ENCODE measurements at places on chromosomes 11 and 22.

- H3K4me1 ChIP-seq, result peaks cover 6% of the 10 kb centered on the region
- H3K36me3 ChIP-seq, result no peaks in the 10 kb centered on the region
- H3K27me3 ChIP-seq, result peaks cover 60% of the 10 kb centered on the region
- H3K4me3 ChIP-seq, result no peak overlapping the region
- DNase-seq, result no peak
These were observed 21.8 kb downstream of the MPPED1 start for GRCh38 chr22:43433451-43434274.

DNA sequence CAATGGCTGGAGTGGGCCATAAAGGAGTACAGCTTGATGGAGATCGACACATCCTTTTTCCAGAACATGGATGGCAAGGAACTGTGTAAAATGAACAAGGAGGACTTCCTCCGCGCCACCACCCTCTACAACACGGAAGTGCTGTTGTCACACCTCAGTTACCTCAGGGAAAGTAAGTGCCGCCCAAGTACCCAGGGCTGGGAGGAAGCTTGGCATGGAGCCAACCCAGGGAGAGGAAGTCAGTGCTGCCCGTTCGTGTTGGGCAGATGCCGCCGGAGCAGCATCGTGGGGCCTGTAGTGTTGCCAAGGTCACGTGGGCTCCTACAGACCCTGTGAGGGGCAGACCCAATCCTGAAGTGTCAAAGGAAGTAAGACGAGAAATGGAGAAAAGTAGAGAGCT, 78.9 kb downstream of the FLI1 start:
- no peak overlapping the region for H3K27ac ChIP-seq
- H3K4me3 ChIP-seq, result no peak overlapping the region
- peaks cover 42% of the 10 kb centered on the region for H3K27me3 ChIP-seq
- H3K4me1 ChIP-seq, result peaks cover 27% of the 10 kb centered on the region
- DNase-seq, result no peak

DNA sequence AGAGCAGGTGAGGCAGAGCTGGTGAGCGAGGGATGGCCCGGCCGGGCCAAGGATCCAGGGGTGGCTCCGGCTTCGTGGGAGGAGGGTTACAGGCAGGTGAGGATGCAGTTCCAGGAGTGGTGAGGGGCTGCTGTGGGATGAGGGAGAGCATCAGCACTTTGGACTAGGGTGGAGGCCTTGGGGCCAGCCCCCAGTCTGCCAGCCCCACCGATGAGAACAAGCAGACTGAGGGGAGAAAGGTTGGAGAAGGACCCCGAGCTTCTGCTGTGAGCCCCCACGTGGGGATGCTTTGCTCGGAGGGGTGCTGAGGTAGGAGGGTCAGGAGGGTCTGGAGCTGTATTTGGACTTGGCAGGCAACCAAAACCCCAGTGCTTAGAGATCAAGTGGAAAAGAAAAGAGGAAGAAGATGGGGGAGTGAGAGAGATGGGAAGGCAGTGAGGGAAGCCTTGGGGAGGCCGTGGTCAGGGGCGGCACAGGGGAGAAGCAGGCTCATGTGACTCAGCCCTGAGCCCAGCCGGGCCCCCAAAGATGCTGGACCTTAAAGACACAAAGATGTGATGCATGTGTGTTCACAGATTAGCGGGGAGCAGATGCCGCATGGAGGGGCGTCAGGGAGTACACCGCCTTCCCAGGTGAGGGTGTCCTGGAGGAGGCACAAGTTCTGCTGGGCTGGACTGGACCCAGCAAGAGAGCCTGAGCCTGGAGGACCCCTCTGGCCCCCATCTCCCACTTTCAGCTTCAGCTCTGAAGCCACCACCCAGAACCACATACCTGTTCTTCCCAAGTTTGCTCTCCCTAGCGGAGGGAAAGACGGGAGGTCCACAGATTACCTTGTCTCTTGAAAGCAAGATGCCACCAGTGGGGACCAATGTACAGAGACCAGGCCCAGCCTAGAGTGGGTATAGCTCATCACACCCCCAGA, 91.3 kb downstream of the CDKN1C start:
- H3K4me3 ChIP-seq, result no peak overlapping the region
- peak overlapping the region; percentile 63 for H3K27ac ChIP-seq
- H3K36me3 ChIP-seq, result peaks cover 2% of the 10 kb centered on the region
- H3K27me3 ChIP-seq, result peaks cover 9% of the 10 kb centered on the region
- peaks cover 30% of the 10 kb centered on the region for H3K4me1 ChIP-seq

GRCh38 chr11:130313383-130314183, 1.1 kb downstream of the ZBTB44 start:
- peak overlapping the region; percentile 97 for H3K4me3 ChIP-seq
- no peak for DNase-seq
- H3K36me3 ChIP-seq, result peaks cover 6% of the 10 kb centered on the region
- H3K27me3 ChIP-seq, result no peaks in the 10 kb centered on the region

GRCh38 chr11:78241475-78241874, 52.8 kb downstream of the USP35 start:
- no peaks in the 10 kb centered on the region for H3K27me3 ChIP-seq
- no peak overlapping the region for H3K4me3 ChIP-seq
- H3K4me1 ChIP-seq, result no peaks in the 10 kb centered on the region
- H3K27ac ChIP-seq, result no peak overlapping the region
- no peak for DNase-seq
- H3K36me3 ChIP-seq, result peaks cover 44% of the 10 kb centered on the region

DNA sequence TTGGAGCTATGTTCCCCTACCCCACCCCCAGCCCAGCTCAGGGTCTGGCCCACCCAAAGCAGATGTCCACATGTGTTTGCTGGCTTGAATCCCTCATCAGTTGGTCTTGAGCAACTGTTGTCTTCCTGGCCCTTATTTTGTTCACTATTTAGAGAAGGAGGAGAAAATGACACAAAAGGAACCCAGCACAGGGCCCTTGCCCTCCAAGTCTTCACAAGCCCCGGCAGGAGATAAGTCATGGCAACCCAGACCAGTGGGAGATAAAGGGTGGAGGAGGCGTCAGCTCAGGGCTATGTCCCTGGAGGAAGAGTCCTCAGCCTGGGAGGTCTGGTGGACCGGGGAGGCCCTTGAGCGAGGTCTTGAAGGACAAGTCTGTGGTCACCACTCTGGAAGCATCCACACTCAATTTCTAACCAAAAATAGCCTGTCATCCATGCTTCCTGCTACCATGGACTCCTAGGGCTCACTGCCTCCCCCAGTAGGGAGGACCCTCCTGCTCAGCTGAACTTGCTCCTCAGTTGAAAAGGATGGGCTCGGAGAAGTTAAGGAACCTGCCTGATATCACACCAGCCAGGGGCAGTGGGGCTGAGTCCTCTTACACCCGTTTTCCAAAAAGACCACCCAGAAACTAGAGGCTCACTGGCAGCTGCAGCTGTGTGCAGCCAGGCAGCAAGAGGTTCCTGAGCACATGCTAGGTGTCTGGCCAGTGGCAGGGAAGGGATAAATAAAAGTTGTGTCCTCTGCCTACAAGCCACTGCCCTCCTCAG, 1.8 kb upstream of the RAB3IL1 start:
- DNase-seq, result peak; percentile 56
- H3K27me3 ChIP-seq, result peaks cover 33% of the 10 kb centered on the region
- H3K4me3 ChIP-seq, result peak overlapping the region; percentile 92

- no peak overlapping the region for H3K4me3 ChIP-seq
- peaks cover 12% of the 10 kb centered on the region for H3K4me1 ChIP-seq
- no peaks in the 10 kb centered on the region for H3K27me3 ChIP-seq
- peak overlapping the region; percentile 75 for H3K27ac ChIP-seq
These were observed 26.3 kb upstream of the TXNRD2 start for GRCh38 chr22:19967850-19968449.

GRCh38 chr11:103901656-103902055, 134.8 kb upstream of the DDI1 start:
- H3K4me3 ChIP-seq, result no peak overlapping the region
- H3K27me3 ChIP-seq, result no peaks in the 10 kb centered on the region
- peaks cover 4% of the 10 kb centered on the region for H3K36me3 ChIP-seq
- no peak for DNase-seq

- no peaks in the 10 kb centered on the region for H3K27me3 ChIP-seq
- H3K36me3 ChIP-seq, result peaks cover 14% of the 10 kb centered on the region
- DNase-seq, result no peak
These were observed 7.2 kb downstream of the CHKA start for GRCh38 chr11:68113986-68114385.

DNA sequence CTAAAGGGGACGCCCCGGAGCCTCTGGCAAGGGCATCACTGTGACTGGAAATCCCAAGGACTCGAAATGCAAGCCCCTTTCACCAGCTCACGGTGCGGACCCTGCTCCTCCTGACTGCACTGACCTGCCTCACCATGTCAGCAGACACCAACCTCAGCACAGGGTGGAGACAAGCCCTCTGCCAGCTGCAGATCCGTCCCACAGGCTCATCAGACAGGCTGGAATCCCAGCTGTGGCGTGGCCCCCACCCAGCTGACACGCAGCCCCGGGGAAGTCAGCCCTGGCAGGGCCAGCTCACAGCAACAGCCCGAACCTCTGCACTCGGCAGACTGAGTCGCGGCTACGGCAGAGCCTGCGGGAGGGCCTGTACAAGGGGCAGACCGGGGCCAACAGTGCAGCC, 36.8 kb downstream of the BRD1 start:
- peaks cover 11% of the 10 kb centered on the region for H3K4me1 ChIP-seq
- H3K27me3 ChIP-seq, result no peaks in the 10 kb centered on the region
- H3K36me3 ChIP-seq, result peaks cover 24% of the 10 kb centered on the region
- no peak overlapping the region for H3K27ac ChIP-seq

GRCh38 chr22:25660336-25660735, 81.7 kb upstream of the MYO18B start:
- H3K36me3 ChIP-seq, result peaks cover 3% of the 10 kb centered on the region
- H3K4me1 ChIP-seq, result no peaks in the 10 kb centered on the region
- H3K4me3 ChIP-seq, result no peak overlapping the region
- peaks cover 7% of the 10 kb centered on the region for H3K27me3 ChIP-seq

DNA sequence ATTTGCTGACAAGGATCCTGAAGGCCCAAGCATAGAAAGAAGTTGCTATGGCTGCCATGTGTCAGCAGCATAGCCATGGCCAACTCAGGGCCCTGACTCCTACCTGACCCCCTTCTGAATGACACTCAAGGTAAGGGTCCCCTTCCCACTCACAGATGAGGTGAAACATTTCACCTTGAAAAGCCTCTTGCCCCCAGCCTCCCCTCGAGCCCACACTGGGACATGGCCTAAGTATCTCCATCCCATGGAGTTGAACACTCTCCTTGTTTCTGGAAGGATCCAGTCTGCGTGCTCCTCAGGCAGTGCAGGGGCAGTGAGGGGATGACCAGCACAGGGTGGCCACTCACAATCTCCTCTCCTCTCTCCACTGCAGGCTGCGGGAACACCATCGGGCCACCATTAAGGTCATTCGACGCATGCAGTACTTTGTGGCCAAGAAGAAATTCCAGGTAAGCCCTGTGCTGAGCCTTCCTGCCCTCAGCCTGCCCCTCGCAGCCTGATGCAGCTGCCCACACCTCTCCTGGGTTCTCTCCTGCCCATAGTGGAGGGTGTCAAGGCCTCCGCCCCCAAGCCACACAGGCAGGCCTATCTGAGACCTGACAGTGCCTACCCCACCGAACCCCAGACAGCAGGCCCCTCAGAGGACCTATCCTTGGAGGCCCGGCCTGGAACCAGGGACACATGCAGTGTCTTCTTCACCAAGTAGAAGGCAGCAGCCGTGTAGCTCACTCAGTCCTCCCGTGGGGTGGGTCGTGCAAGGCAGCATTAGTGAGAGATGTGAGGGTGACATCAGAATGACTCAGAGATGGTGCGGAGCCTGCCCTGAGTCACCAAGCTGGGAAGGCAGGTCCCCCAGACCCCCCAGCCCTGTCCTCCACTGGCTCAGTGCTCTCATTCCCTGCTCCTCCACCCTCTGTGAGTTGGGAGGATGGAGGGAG, 68.9 kb upstream of the KCNQ1OT1 start:
- no peak overlapping the region for H3K4me3 ChIP-seq
- peak; percentile 61 for DNase-seq
- H3K27me3 ChIP-seq, result peaks cover 11% of the 10 kb centered on the region
- H3K4me1 ChIP-seq, result peaks cover 17% of the 10 kb centered on the region

DNA sequence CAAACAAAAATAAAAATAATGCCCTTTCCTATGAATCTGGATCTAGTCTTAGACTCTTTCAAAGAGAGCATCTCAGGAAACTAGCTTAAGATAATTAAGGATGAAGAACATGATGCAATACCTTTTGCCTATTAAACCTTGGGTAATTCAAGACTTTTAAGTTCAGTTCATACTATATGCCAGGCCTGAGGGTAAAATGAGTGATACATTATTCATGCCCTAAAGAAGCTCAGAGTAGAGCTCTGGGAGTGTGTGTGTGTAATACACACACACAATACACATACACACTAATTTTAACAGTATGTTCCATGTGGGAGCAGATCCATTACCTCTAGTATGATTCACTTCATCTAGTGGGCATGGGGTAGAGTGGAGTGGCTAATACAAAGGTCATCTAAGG, 651.4 kb upstream of the CHORDC1 start:
- no peak overlapping the region for H3K4me3 ChIP-seq
- DNase-seq, result no peak
- H3K27ac ChIP-seq, result no peak overlapping the region
- H3K27me3 ChIP-seq, result no peaks in the 10 kb centered on the region

DNA sequence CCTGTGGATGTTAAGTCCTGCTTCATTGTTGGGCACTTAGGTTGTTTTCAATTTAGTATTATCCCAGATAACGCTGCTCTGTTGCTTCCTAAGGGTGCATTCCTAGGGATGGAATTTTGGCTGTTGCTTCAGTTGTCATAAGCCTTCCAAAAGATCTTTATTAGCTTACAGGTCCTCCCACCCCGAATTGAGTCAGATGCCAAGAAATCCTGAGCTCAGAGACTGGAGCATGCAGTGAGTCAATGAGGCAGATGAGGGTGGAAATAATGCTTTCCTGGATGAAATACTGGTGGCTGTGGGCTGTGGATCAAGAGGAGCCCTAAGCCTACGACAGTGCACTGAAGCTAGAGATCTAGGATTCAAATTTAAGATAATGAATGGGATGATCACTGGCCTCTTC, 10.7 kb upstream of the IL18BP start:
- no peaks in the 10 kb centered on the region for H3K27me3 ChIP-seq
- no peak for DNase-seq

DNA sequence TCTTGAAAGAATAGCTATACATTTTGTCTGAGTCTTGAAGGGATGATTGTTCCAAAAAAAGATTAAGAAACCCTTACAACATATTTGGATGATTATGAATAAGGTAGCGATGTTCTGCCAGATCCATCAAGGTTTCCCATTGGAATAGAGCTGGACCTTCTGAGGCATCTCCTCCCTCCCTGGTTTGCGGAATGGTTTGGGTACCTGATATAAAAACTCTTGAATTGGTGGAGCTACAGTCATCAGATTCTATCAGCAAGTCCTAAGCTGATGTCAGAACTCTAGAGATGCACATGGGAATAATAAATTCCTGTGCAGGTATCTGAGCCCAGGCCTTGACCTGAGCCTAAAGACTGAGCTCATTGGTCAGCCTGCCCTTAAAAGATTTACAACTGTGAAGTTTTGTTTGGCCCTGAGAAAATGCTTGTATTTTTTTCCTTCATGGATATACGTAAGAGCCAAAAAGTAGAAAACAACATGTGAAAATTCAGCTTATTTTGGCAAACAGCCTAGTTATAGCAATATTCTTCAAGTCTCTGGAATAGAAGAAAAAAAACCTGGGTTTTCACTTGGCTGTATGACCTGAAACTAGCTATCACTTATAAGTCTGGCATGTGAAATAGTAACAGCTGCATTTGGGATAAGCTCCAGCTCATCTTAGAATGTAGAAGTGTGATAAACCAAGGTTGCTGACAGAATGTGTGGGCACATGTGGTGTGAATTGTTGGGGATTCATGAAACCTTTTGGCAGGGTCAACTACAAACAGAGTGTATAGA, 265.7 kb upstream of the CTSC start:
- no peak overlapping the region for H3K4me3 ChIP-seq
- no peaks in the 10 kb centered on the region for H3K4me1 ChIP-seq
- DNase-seq, result no peak
